ENCODE measurements at places on chromosomes 7 and 10. TPM values are rescaled to one million over a fixed set of nuclear protein-coding genes. Genes with fewer than 3 reads are reported as not detected.

Gene LFNG
- total RNA-seq, result 125 TPM

Gene PLXNA4
- total RNA-seq, result 0.06 TPM

Gene EGFR
- not detected for total RNA-seq

GRCh38 chr10:17240616-17241015, 12.6 kb downstream of the VIM start:
- DNase-seq, result no peak
- H3K27ac ChIP-seq, result no peak overlapping the region
- H3K4me1 ChIP-seq, result peaks cover 8% of the 10 kb centered on the region
- H3K36me3 ChIP-seq, result peaks cover 24% of the 10 kb centered on the region
- H3K27me3 ChIP-seq, result no peaks in the 10 kb centered on the region

Gene SHH
- not detected for total RNA-seq

Gene FBXL13
- total RNA-seq, result 2.2 TPM

- no peak for DNase-seq
- H3K36me3 ChIP-seq, result no peaks in the 10 kb centered on the region
- H3K4me1 ChIP-seq, result no peaks in the 10 kb centered on the region
- H3K27ac ChIP-seq, result no peak overlapping the region
Measured at GRCh38 chr7:90391488-90391887, 11.8 kb upstream of the CLDN12 start.

DNA sequence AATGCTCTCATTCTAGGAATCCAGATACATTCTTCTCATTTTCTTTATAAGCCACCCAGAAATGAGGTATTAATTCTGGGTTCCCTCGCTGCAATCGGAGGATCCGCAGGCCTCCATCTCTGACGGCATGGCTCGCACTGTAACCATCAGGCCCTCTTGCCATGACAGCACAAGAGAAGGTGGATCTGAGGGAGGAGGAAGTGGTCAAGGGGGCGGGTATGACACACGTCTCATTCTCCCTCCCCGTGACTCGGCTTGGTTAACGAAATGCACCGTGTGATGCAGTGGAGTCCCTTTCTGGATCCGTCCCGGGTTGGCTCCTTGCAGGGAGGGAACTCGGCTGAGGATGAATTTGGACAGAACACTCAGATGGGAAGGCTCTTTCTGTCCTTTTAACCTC, 280.2 kb downstream of the TCERG1L start:
- no peak overlapping the region for H3K4me3 ChIP-seq
- no peaks in the 10 kb centered on the region for H3K27me3 ChIP-seq
- H3K36me3 ChIP-seq, result no peaks in the 10 kb centered on the region
- H3K27ac ChIP-seq, result no peak overlapping the region

DNA sequence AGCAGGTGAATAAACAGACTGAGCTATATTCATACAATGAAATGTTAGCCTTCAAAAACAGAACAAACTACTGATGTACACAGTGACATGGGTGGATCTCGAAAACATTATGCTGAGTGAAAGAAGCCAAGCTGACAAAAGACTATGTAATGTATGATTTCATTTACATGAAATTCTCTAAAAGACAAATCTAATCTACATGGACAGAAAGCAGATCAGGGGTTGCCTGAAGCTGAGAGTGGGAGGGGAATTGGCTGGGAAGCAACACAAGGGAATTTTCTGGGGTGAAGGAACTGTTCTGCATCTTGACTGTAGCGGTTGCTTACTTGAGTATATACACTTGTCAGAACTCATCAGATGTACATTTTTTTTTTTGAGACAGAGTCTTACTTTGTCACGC, 121.7 kb upstream of the SVIL start:
- H3K27me3 ChIP-seq, result no peaks in the 10 kb centered on the region
- H3K36me3 ChIP-seq, result no peaks in the 10 kb centered on the region
- no peak overlapping the region for H3K27ac ChIP-seq

- H3K27me3 ChIP-seq, result no peaks in the 10 kb centered on the region
- H3K36me3 ChIP-seq, result no peaks in the 10 kb centered on the region
- no peak overlapping the region for H3K27ac ChIP-seq
- no peak overlapping the region for H3K4me3 ChIP-seq
- no peak for DNase-seq
Measured at GRCh38 chr10:48996329-48996728, 56.7 kb upstream of the LRRC18 start.

- no peak overlapping the region for H3K27ac ChIP-seq
- H3K4me3 ChIP-seq, result no peak overlapping the region
- no peak for DNase-seq
- no peaks in the 10 kb centered on the region for H3K36me3 ChIP-seq
- H3K27me3 ChIP-seq, result no peaks in the 10 kb centered on the region
Measured at GRCh38 chr7:94778711-94779459, 123.0 kb upstream of the SGCE start.

Gene ACTL6B
- not detected for total RNA-seq

Gene ARHGEF35
- total RNA-seq, result 5.2 TPM

DNA sequence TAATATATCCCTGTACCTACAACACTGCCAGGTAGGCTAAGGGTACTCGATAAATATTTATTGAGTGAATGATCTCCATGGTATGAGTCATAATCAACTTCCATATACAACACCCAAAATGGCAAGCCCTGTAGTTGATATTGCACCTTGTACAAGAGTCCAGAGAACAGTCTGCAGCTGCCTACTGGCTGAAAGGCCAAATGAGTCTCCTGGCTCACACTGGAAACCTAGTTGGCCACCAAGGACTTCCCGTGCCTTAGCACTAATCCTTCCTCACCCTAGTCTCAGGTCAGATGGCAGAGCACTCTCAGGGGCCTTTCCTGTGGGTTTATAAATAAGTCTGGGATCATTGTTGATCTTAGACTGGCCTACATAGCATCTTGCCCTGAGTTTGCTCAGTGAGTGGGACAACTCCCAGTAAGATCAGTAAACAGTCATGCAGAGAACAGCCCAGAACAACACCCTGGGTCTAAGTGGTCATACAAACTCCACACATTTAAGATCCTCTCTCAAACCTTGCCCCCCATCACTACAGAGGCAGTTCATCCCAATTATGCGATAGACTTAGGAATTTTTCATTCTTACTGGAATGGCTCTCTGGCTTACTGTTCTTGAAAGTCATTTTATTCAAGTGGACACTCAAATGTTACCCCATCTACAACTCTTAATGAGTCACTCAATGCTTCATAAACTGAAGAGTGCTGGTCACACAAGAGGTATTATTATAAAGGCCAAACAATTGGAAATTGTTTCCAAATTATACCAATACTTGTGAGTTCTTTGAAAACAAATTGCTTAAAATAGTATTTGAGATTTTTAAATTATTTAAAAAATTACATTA, 14.7 kb upstream of the SLC16A9 start:
- H3K36me3 ChIP-seq, result no peaks in the 10 kb centered on the region
- no peak overlapping the region for H3K27ac ChIP-seq
- H3K4me1 ChIP-seq, result no peaks in the 10 kb centered on the region
- no peaks in the 10 kb centered on the region for H3K27me3 ChIP-seq
- no peak for DNase-seq

GRCh38 chr7:148633761-148634160, 43.2 kb downstream of the C7orf33 start:
- no peak overlapping the region for H3K27ac ChIP-seq
- no peak for DNase-seq
- peaks cover 18% of the 10 kb centered on the region for H3K4me1 ChIP-seq
- no peak overlapping the region for H3K4me3 ChIP-seq
- no peaks in the 10 kb centered on the region for H3K36me3 ChIP-seq
- H3K27me3 ChIP-seq, result no peaks in the 10 kb centered on the region

Data from CD4-positive, alpha-beta memory T cell (primary cell).